ENCODE measurements at places on chromosomes 3 and 15.

DNA sequence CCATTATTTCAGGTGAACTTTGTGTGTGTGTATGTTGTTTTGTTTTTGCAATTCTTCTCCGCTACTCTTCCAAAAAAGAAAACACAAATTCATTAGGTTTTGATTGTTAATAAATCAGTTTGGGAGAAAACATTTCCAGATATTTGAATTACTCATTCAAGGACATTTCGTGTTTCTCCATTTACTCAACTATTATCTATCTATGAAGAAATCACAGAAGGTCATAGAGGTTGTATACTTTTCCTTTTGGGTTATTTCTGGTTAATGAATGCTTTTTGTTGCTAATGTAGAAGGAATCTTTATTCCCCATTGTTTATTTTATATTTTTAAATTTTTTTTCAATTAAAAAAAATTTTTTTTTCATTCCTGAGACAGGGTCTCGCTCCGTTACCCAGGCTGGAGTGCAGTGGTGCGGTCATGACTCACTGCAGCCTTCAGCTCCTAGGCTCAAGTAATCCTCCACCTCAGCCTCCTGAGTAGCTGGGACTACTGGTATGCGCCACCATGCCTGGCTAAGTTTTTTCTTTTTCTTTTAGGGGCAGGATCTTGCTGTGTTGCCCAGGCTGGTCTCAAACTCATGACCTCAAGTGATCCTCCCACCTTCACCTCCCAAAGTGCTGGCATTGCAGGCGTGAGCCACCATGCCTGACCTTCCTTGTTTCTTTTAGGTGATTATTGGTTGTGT lies 28.4 kb downstream of the IGF1R start:
- no peak for DNase-seq

DNA sequence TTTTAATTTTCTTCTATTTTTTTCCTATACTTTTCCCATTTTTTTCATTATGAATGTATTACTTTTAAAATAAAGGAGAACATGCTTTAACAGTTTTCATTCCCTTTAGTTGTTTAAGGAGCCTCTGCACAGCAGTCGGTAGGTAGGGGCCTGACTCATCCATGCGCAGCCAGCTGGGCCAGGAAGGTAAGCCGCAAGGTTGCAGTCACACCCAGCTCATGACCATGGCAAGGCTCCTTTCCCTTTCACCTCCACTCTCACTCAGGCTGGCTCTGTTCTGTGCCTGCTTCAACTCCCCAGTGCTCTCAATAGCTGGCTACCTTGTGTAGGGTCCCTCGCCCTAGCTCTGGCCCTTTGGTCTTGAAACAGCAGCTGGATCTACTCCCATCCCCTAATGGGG lies 17.4 kb upstream of the ANKRD34C start:
- DNase-seq: no peak

- no peak for DNase-seq
Observed at GRCh38 chr3:123732447-123732846, 147.6 kb upstream of the HACD2 start.

GRCh38 chr3:11989383-11990038 lies 14.7 kb upstream of the SYN2 start:
- DNase-seq: no peak

- DNase-seq: no peak
Observed at GRCh38 chr3:188516515-188516914, 362.6 kb downstream of the LPP start.
